HT1080 (cell line): ENCODE measurements at places on chromosomes 6 and 20. TPM values are rescaled to one million over a fixed set of nuclear protein-coding genes. Genes with fewer than 3 reads are reported as not detected.

- no peak for DNase-seq
Measured at GRCh38 chr6:11484441-11484840, 53.1 kb upstream of the TMEM170B start.

DNA sequence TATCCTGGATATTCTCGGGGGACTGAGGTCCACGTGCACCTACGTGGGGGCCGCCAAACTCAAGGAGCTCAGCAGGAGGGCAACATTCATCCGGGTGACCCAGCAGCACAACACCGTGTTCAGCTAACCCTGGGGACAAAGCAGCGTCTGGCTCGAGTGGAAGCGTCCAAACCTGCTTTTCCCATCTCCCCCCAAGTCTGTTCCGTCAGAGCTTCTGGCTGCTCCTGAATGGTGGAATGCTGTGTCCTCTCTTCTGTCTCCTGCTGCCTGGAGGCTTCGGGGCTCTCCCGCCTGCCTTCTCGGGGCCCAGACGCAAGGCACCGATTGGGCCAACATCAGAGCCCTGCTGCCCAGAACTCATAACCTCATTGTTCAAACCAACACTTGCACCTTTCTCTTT is 56.7 kb downstream of the GMPR start:
- DNase-seq: no peak

DNA sequence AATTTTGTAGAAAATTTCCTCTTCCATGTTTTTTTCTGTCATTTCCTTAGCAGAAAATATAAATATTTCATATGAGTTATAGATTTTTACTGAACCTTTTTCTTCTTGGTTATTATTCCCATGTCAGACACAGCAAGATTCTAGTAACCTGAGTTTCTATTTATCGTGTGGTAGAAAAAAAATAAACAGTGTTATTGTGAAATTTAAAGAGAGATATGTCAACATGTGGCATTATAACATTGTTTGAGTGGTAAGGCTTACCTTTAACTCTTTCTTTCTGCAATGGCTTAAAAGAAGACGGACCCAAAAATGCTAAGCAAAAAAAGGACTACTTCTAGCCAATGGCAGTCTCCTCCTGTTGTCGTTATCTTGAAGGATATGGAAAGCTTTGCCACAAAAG is 18.9 kb downstream of the ORC3 start:
- no peak for DNase-seq

GRCh38 chr20:38181207-38181801 is 16.2 kb upstream of the TGM2 start:
- DNase-seq: no peak

DNA sequence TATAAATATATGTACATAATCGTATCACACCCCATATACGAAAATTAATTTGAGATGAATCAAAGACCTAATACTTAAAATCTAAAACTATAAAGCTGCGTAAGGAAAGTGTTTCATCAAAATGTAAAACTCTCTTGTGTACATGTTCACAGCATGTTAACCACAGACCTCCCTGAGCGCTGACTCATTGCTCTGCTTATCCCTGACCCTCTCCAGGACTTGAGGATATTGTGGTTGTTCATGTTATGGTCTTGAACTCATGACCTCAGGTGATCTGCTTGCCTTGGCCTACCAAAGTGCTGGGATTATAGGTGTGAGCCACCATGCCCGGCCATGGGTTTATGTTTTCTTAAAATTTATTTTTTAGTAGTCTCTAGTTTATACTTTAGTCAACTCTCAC is 14.2 kb downstream of the FAM83B start:
- DNase-seq: peak; percentile 73

DNA sequence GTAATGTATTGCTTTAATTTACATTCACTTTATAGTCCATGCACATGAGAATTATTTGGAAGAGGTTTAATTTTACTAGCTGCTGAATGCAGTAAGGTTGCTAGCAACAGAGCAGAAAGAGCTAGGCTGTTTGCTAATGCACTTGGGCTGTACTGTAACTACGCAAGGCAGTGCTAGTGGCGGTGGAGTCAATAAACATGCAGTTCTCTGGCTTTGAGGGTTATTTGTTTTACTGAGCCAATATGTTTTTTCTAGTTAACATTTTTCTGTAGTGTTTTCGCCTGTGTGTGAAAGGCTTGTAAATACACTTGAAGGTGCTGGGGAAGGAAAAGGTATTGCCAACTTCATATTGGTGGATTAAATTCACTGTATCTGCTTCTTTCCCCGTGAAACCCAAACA is 112.8 kb downstream of the BTBD3 start:
- no peak for DNase-seq

DNA sequence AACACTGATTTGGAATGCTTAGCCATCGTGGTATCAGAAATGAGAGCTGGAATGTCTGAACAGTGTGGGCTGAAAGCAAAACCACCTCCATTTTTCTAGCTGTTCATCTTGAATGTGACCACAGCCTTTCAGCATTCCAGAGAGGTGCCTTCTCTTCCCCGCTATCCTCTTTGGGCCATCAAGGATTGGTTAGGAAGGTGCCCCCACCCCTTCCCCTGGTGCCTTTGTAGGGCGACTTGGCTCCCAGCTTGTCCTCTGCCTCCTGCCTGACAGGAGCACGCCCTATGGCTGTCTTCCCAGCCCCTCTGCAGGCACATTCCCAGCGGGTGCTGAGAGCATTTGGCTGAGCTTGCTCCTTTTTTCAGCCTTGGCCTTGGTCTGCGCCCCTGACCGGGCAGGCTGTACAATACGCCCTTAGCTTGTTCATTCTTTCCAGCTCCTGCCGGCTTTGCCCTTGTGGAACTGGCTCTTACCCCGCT is 97.5 kb downstream of the ARMC2 start:
- DNase-seq: no peak

The LHFPL5 gene
- total RNA-seq: 0.70 TPM in 1 of 2 replicates, not detected in the other

The PRRT1 gene
- 0.37 TPM in 1 of 2 replicates, not detected in the other for total RNA-seq

The PLCB1 gene
- 4.6 and 7.2 TPM in 2 replicates for total RNA-seq

The LINC00237 gene
- total RNA-seq: not detected in 2 replicates

The RBPJL gene
- total RNA-seq: not detected in 2 replicates
